Brain (organoid and tissue), 16 donors: ENCODE measurements at places on chromosomes 6 and 20.

DNA sequence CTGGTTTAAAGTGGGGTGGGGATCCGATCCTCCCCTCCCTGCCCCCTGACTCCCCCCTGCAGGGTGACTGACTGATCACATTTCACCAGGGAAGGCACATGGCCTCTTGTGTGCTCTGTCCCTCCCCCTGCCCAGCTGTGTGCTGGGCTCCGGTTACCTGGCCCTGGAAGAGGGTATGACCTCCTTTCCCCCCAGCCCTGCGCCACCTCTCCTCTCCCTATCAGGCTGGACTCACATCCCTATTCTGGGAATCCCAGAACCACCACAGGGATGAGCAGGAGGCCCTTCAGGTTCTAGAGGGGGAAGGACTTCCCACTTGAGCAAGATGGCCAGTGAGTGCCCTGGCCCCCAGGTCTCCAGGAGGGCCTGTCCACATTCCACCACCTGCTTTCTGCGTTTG lies 2.1 kb upstream of the IP6K3 start:
- DNase-seq, result no peak

DNA sequence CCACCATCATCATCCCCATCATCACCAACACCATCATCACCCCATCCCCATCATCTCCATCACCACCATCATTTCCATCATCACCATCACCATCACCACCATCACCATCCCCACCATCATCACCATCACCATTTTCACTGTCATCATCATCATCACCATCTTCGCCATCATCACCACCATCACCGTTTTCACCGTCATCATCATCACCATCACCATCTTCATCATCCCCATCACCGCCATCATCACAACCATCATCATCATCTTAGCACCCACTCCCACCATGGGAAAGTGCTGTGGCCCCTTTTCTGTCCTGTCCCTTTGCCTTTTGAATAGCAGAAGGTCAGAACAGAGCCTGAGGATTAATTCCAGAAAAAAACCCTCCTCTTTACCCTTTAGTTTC lies 28.5 kb upstream of the GATA5 start:
- DNase-seq, result no peak

DNA sequence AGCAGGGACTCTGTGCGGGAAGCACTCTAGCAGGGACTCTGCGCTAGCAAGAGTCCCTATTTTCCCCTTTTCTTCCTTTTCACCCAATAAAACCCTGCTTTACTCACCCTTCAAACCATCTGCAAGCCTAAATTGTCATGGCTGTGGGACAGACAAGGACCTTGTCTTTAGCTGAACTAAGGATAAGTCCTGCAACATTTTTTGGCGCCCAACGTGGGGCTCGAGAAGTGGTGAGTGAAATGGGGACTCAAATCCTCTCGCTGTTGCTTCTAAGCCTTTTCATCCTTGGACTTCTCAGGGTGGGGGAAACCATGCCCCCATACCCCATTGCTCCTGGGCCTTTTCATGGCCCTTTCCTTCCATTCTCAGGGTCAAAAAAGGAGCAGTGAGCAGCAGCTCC lies 46.4 kb downstream of the IMPG1 start:
- no peak for DNase-seq

GRCh38 chr6:160455541-160456213 lies 107.5 kb downstream of the SLC22A3 start:
- DNase-seq, result peak; percentile 83

- DNase-seq, result no peak
Observed at GRCh38 chr6:110093981-110094380, 85.5 kb downstream of the WASF1 start.

- DNase-seq, result no peak
Observed at GRCh38 chr6:111096246-111096645, 8.9 kb downstream of the SLC16A10 start.

DNA sequence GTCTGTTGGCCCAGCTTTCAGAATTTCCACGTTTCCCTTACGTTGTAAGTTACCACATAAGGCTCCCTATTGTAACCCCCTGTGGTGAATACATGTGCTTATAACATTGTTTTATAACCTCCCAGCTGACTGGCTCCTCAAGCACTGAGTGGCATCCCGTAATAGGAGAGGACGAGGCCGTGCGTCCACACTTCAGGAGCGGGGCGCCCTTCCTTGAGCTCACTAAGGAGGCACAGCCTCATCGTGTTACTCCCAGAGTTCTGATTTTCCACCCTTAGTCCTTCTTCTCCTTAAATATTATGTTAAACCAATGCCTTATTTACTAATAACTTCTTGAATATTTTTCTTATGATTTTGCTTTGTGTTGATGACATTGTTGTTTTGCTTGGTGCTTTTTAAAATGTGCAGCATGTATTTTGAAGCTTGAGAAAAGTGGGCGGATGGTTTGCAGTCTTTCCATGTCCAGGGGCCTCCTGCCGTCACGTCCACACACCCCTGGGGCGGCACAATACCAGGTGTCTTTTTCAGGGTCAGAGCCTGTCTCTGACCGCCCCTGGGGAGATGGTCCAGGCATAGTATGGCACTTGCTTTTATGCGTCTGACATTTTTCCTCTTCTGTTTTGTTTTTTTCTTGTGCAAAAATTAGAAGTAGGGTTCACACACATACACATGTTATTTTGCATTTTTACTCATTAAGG lies 181.8 kb downstream of the DLL1 start:
- DNase-seq, result no peak

- DNase-seq, result no peak
Observed at GRCh38 chr6:149057464-149057840, 260.1 kb upstream of the TAB2 start.

GRCh38 chr20:47585087-47585747 lies 83.5 kb downstream of the NCOA3 start:
- DNase-seq, result no peak

DNA sequence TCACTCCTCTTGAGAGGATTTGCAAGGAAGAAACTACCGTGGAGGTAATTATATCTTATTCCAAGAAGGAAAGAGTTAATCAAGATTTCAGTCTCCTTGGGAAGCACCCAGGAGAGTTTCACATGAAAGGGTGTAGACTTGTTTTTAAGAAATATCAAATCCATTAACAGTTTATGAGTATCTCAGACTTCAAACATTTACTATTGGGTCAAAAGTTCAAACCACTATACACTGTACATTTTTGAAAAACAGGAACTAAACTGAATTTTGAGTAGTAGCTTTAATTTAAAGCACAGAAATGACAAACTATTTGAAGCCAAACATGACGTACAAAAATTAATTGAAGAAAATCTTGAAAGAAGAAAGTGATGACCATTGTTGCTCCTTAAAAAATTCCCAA lies 164.0 kb downstream of the FOXC1 start:
- no peak for DNase-seq

GRCh38 chr20:15643713-15644112 lies 929.5 kb downstream of the KIF16B start:
- DNase-seq, result no peak

GRCh38 chr6:142856624-142857232 lies 88.2 kb downstream of the HIVEP2 start:
- DNase-seq, result no peak

- DNase-seq, result no peak
Observed at GRCh38 chr6:14824484-14825275, 421.2 kb upstream of the JARID2 start.

GRCh38 chr6:56951049-56951831 lies 3.7 kb upstream of the BEND6 start:
- no peak for DNase-seq

DNA sequence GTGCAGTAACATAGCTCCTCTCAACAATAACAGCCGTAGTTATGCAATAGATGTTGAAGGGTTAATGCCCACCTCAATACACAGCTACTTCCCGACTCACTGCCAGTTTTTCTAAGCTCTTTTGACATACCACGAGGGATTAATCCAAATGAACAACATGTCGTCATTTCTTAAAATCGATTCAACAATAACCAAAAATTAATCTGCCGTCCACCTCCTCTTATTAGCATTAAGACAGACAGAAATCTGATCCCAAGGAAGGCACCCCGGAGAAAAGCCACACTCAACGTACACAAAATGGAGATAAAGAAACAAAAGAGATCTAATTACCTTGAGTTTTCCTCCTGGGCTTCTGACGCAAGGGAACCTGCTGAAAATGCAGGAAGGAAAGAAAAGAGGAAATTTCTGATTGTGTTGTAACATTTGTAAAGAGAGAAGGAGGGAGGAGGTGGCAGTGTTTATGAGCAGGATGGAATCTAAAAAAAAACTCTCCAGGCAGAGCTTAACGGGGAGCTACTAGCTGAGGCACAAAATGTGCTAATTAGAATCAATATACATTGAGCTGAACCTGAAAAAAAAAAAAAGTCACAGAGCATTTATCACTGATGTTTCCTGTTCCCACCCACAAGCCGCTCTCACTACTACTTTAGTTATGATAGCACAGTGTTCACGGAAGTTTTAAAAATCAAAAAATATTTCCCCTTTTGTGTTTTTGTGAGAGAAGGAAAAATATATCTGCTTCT lies 109.3 kb downstream of the IPCEF1 start:
- DNase-seq, result peak; percentile 62

- no peak for DNase-seq
Observed at GRCh38 chr20:50813101-50813643, 18.3 kb downstream of the BCAS4 start.

- DNase-seq, result no peak
Observed at GRCh38 chr6:72999995-73000394, 225.3 kb downstream of the KHDC1L start.

- DNase-seq, result no peak
Observed at GRCh38 chr6:101806241-101806640, 412.7 kb downstream of the GRIK2 start.

GRCh38 chr20:50516180-50516934 lies 6.2 kb downstream of the PTPN1 start:
- DNase-seq, result no peak

DNA sequence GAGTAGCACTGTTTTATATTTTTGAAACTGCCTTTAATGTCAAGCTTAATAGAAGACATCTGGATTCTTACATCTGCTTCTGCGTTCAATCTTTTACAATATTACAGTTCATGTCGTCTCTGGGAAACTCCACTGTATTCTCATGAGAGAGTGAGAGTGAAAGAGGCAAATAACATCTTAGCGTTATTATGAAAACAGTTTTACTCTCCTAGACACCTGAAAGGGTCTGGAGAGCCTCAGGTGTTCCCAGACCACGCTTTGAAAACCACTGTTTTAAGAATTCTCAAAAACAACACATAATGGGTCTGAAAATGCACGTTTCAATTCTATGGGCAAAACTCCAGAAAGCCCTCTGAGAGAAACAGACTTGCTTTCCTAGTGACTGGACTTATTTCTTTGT lies 63.3 kb downstream of the ARHGAP18 start:
- no peak for DNase-seq

- DNase-seq, result no peak
Observed at GRCh38 chr6:167108278-167108677, 14.6 kb upstream of the CCR6 start.

- DNase-seq, result no peak
Observed at GRCh38 chr6:17486680-17487079, 93.3 kb downstream of the CAP2 start.
